BJ (cell line): ENCODE measurements at places on chromosomes 13 and 19. TPM values are rescaled to one million over a fixed set of nuclear protein-coding genes. Genes with fewer than 3 reads are reported as not detected.
A peak's percentile ranks its signal among the peaks of the same experiment; 100 is the strongest.

The KLK15 gene
- not detected in 2 replicates for polyA plus RNA-seq

The PCDH20 gene
- not detected in 2 replicates for polyA plus RNA-seq

The TSSK6 gene
- polyA plus RNA-seq = 0.98 and 1.7 TPM in 2 replicates

The ASF1B gene
- 8.2 and 11.1 TPM in 2 replicates for polyA plus RNA-seq

The ERICH4 gene
- polyA plus RNA-seq = not detected in 2 replicates

GRCh38 chr13:75495938-75496337 is 14.0 kb upstream of the TBC1D4 start:
- peak; percentile 37 for DNase-seq

DNA sequence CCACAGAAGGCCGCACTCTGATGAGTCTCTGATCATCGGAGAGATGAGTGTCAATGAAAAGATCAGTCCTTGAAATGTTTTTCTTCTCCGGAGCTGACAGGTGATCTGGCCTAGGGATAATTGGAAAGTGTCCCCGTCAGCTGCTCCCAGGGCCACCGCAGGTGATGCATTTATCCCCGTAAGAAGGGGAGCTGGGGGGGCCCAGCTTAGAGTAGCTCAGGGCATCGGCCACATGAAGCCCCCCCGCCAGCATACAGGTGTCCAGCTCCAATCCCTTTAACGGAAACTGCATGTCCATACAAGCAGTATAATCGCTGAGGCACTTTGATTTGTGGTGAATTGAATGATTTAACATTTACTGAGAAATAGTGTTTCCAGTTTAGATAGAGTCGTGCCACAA is 27.7 kb downstream of the ATP4B start:
- DNase-seq = no peak
